SW 1271 (cell line): ENCODE measurements at places on chromosomes 1 and 21.
A peak's percentile ranks its signal among the peaks of the same experiment; 100 is the strongest.

DNA sequence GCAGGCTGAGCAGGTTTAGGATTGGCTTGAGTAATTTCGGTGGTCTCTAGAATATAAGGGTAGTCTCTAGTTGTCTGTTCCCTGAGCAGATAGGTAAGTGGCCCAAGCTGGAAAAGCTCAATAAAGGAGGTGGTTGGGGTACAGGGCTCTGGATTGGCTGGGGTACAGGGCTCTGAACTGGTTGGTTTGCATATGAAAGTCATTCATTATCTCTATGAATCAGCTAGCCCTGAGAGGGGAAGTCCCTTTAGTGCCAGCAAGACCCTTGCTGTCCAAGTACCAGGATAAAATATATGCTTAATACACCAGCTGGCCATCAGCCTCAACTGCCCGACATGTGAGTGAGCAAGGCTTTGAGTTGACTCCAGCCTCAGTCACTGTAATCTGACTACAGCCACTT is 93.0 kb downstream of the ZBTB18 start:
- no peak for DNase-seq

DNA sequence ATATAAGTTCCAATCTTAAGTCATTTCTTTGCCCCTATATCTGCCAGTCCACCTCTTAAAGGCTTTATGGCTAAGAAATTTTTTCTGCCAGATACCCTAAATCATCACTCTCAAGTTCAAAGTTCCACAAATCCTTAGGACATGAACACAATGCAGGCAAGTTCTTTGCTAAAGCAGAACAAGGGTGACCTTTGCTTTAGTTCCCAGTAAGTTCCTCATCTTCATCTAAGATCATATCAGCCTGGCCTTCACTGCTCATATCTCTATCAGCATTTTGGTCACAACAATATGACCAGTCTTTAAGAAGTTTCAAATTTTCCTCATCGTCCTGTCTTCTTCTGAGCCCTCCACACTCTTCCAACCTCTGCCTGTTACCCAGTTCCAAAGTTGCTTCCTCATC is 402.2 kb upstream of the RUNX1 start:
- DNase-seq = no peak

GRCh38 chr1:39387452-39387851 is 104.0 kb upstream of the BMP8A start:
- peak; percentile 82 for DNase-seq

- DNase-seq = no peak
Measured at GRCh38 chr1:56331892-56332567, 247.3 kb downstream of the PLPP3 start.

DNA sequence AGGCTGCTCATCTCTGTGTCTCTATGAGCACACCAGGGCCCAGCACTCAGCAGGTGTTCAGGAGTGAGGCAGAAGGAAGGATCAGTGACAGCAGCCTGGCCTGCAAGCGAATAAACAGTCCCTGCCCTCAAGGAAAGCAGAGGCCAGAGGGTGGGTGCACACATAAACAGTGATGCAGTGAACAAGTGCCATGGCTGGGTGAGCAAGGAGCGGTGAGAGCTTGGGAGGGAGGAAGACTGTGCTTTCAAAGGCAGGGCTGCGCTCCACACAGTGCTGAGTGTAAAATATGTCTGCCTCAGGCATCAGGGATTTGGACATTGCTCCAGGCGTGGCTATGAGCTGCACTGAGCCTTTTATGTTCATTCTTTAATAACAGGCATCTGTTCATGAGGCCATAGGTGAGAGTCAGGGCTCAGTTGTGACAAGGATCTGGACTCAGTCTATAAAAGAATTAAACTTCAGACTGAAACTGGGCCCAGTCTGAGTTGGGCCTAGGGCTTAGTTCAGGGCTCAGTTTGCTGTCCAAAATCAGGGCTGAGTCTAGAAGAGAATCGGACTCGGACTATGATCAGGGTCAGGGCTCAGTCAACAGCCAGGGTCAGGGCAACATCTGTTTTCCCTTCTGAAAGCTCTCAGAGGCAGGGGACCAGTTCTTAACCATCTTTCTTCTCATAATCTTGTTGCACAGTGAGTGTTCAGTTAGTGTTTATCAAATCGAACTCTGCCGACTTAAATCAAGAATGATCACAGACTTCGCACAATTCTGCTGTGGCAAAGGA is 213.7 kb downstream of the FOXD2 start:
- DNase-seq = no peak

DNA sequence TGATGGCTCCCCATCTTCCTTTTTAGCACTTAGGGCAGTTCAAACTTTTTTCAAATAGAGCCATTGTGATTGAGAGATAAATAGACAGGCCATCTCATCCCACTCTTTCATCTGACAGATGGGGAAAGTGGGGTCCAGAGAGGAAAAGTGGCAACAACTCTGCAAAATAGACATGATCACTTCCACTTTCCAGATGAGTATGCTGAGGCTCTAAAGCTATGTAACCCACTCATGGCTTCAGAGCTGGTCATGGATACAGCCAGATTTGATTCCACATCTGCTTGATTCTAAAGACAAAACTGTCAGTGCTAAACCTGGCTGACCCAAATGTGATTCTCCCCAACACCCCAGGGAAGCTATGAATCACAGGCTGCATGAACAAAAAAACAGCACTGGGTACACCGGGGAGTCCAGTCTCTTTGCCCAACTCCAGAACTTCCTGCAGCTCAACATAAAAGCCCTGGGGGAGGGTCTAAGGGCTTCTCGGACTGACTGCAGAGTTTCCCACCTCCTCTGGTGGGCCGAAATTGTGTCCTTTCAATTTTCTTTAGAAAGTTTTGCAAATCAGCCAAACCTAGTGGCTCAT is 59.3 kb downstream of the PLPP3 start:
- DNase-seq = no peak

DNA sequence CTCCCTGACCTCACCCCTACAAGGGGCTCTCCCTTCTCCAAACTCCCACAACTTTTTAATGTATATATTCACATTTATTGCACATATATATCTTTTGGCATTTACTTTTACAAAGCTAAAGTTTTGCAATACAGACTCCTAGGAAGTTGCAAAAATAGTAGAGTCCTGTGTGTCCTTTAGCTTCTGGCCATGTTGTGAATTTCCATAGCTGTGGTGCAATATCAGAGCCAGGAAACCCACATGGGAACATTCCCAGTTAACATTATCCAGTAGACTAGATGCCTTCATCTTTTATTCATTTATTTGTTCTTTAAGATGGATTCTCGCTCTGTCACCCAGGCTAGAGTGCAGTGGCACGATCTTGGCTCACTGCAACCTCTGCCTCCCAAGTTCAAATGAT is 343.0 kb downstream of the PCP4 start:
- no peak for DNase-seq
